AG04450 (cell line): ENCODE measurements at places on chromosomes 3 and 15.

DNA sequence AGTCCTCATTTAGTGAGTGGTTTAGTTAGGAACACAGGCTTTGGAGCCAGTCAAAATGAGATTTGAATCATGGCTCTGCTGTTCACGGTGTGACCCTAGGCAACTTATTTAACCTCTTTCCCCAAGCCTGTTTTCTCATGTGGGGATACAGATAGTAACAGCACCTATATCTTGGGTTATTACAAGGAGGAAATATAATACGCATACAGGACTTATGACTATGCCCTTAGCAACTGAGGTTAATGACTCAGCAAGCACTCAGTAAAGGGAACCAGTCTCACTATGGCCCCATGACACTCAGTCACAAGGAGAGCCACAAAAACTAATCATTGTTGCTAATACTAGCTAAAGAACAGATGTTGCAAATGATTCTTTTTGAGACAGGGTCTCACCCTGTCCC lies 45.9 kb downstream of the SUMF1 start:
- DNase-seq: no peak

GRCh38 chr15:68366314-68366713 lies 65.6 kb downstream of the ITGA11 start:
- no peak for DNase-seq

DNA sequence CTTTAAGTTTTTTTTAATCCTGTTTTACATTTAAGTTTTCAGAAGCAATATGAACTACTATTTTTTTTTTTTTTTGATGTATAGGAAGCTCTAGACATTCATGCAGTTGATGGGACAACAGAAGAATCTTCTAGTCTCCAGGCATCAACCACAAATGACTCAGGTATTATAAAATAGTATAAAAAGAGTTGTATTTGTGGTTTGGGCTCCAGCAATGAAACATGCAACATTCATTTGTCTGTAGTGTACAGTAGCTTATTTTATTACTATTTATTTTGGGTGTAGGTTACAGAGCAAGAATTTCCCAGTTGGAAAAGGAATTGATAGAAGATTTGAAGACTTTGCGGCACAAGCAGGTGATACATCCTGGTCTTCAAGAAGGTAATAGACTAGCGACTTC lies 38.6 kb downstream of the MGA start:
- peak; percentile 7 for DNase-seq

DNA sequence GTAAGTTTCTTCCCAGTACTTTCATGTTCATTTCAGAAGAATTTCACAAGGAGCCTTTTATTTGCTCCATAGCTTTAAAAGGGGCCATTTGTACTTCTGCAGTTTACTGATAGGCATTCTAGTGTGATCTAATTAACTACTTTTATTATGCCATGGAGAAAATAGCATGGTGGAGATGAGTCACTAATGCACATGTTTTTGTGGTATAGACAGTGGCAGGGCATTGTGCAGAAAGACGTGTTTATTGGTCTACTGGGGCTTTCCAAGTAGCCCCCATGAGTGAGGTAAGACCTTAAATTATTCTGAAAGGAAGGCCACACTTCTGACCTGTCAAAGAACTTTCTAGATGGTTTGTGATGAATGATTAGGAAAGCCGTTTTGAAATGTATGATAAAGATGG lies 810.0 kb upstream of the NR2F2 start:
- no peak for DNase-seq

- no peak for DNase-seq
Measured at GRCh38 chr3:52099001-52099401, 42.6 kb upstream of the DUSP7 start.

GRCh38 chr3:98367464-98368246 lies 14.0 kb downstream of the OR5K4 start:
- no peak for DNase-seq

- no peak for DNase-seq
Measured at GRCh38 chr3:169161011-169161410, 502.5 kb downstream of the MECOM start.

GRCh38 chr3:65915477-65915876 lies 123.2 kb downstream of the MAGI1 start:
- no peak for DNase-seq

DNA sequence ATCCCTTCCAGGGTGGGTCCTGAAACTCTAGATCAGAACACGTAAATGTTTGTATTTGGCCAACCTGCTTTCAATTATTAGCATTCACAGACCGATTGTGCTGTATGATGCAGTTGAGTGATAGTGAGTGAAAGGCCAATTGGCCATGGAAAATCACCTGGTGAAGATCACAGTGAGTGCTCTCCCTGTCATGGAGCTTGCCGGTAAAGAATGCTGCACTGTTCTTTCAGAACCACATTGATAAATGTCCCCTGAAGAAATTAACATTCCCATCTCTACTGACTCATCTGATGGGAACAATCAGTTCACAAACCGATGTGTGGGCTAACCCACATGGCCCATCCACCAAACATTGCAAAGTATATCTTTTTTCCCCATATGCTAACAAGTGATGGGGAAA lies 324.8 kb upstream of the TBL1XR1 start:
- no peak for DNase-seq

GRCh38 chr3:24503616-24504113 lies 9.0 kb upstream of the THRB start:
- DNase-seq: no peak
